Kidney glomerular epithelial cell (primary cell): ENCODE measurements at places on chromosomes 5 and 9.

- DNase-seq: no peak
Measured at GRCh38 chr5:141356950-141357349, 2.1 kb downstream of the PCDHGA4 start.

DNA sequence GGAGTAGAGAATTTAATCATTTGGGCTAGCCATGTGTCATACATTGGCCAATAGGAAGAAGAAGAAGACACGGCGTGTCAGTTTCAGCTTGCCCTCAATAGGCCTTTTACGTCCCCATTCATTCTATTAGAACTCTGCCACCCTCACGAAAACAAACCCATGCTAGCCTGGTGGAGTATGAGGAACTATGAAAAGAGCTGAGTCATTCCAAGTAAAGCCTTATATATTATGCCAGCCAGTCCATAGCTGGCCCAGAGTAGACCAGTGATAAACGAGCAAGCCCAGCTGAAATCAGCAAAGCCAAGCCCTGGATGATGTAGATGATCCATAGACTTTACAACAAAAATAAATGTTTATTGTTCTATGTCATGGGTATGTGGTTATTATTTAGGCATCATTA, 895.1 kb downstream of the TLE1 start:
- DNase-seq: no peak

DNA sequence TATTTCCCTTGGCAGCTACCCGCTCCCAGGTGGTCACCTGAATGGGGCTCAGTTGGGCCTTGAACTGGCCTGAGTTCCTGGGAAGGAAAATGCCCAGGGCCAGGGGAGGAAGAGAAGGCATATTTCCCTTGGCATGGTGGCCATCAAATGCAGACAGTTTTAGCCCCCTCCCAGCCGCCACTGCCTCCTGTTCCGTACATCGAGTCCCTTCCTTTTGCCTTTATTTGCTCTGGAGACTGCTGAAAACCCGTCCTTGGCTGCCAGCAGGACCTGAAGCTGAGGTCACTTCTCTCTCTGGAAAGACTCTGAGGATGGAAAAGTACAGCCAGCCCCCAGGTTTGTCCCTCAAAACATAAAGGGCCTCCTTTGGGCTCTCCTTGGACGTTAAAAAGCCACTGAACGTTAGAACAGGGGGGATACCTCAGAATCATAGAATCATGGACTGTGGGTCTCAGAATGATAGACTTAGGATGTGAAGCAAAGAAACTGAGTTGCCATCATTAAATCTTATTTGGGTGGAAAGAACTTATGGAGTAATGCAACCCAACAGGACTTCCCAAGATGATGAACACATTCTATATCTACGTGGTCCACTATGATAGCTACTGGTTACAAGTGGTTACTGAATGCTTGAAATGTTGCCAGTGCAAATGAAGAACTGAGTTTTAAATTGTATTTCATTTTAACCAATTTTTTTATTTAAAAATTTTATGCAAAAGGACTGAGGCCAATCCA, 7.1 kb downstream of the SPARC start:
- no peak for DNase-seq

DNA sequence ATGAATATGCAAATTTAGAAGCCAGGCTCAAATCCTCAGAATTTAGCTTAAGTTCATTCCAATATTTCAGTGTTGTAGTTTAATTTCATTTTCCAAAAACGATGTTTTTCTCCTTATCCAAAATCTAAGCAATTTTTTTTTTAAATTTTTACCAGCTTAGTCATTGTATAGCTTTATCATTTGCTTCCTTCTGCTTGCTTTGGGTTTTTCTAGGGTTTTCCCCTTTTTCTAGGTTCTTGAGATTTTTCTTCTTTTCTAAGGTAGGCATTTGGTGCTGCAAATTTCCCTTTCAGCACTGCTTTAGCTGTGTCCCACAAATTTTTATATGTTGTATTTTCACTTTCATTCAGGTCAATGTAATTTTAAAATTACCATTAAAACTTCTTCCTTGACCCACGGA, 34.4 kb upstream of the CCDC112 start:
- DNase-seq: no peak

DNA sequence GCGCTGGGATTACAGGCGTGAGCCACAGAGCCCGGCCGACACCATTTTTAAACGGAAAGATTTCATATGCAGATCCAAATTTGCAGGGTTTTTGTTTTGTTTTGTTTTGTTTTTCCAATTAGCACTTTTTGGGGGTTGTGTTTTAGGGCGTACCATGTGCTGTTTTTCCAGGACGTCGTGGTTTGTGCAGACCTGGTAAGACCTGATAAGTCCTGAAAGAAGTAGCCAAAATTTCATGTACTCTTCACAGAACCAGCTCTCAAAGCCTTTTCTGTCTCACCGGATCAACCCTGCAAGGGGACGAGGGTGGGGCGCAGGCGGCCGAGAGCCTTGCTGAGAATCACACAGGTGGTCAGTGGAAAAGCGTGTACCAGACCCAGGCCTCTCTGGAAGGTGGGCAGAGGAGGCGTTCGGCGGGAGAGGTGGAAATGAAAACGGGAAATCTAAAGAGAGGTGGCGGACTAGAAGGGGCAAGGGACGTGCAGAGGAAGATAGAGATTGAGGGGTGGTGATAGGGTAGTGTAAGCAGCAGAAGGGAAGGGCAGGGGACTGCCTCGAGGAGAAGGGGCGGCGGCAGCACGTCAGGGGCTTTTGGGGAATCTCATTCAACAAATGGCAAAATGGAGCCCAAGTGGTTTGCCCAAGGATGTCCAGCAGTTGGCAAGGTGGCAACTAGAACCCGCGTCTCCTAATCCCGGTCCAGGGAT, 1.1 kb upstream of the FAF2 start:
- no peak for DNase-seq

DNA sequence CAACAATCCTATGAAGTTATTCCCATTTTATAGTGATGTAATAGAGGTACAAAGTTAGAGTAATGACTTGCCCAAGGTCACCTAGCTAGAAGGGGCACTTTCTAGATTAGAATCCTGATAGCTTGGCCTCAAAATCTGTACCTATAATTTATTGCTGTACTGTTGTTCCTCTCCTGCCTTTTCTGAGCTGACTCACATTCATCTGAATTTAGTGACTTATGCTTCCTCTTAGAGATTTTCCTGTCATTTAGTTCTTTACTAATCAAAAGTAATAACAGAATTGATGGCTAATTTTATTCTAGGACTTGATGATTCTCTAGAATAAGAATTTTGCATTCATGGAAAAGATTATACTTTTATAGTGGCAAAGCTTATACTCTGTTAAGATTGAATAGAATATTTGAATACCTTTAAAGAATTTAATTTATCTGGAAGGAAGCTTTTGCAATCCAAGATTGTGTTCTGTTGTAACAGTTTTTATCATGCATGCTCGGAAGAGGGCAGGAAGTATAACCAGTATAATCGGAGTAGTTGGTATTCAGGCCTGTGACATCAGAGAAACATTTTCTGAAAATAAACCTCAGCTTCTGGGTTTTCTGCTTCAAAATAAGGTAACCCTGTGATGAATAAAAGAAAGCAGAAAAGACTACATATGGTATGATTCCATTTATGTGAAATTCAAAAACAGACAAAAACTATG, 21.3 kb downstream of the CYSTM1 start:
- no peak for DNase-seq

GRCh38 chr5:1012313-1012841, 3.8 kb downstream of the NKD2 start:
- no peak for DNase-seq

DNA sequence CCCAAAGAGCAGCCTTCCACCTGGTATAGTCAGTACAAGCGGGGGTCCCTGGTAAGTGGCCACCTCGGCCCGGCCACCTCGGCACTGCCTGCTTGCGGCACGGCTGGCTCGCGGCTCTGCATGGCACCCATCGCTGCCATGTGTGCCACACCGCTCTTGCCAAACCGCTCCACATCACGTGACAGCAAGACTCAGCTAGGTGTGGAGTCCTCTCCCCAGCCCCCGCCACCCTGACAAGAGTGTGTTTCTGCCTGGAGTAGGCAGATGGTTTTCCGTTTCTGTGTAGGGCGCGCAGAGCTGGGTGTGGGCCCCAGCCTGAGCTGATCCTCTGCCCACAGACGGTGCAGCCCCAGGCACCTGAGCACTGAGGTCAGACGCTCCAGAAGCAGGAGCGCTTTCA, 50.5 kb upstream of the FCN2 start:
- no peak for DNase-seq

DNA sequence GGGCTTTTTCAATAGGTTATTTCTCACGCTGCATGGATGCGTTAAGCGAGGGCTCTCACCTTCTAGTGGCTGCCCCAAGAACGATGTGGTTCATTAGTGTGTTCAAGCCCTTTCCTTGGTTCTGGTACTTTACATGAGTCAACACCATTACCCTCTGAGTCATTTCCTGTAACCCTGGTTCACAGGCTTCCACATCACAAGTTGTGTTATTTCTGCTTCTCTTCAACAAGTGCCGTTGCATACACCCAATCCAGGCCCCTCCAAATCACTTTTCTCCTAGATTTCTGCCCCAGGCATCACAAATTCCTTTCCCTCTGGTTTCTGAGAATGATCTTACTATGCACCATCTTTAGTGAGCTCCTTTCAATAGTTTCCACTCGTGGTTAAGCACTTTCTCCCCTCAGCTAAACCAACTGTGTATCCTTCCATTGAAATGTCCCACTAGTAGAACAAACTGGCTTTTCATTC, 69.5 kb upstream of the RAD23B start:
- peak; percentile 64 for DNase-seq

GRCh38 chr9:18979367-18979766, 53.6 kb downstream of the SAXO1 start:
- DNase-seq: no peak

DNA sequence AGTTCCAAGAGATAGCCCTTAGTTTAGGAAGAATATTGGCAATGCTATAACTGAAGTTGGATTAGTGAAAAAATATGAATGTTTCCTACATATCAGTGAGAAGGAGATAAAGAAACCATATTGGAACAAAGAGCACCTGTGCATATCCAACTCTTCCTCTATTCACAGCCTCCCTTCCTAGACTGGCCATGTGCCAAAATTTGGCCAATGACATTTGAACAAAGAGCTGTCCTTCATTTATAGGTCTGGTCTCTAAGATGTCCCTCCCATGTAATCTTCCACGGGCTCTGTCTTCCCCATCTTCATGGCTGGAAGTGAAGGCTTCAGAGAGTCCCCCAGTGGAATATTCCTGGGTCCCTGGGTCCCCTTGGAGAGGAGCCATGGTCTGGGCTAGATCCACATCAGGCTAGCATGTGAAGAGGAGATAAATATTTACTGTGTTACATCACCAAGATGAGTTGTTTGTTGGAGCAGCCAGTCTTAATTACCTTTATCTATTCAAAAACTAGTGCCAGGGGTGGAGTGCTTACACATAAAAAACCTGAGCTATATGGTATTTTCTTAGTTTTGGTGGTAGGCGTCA, 190.0 kb upstream of the S1PR3 start:
- no peak for DNase-seq

DNA sequence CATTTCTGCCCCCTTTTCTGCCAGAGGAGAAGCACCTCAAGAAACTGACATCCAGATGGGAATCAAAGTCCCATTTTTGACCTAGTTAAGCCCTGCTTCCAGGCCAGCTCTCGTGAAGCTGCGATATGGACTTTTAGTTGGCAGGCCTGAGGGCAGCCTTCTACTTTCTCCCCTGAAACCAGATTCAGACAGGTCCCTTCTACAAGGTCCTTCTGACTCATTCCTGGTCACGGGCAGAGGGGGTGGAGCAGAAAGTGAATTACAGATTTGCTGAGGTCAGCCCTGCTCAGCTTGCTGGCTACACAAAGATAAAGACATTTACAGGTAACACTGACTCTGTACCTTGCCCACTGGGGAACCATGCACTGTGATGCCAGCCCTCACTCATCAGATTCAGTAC, 52.8 kb upstream of the TUT7 start:
- DNase-seq: peak; percentile 34

DNA sequence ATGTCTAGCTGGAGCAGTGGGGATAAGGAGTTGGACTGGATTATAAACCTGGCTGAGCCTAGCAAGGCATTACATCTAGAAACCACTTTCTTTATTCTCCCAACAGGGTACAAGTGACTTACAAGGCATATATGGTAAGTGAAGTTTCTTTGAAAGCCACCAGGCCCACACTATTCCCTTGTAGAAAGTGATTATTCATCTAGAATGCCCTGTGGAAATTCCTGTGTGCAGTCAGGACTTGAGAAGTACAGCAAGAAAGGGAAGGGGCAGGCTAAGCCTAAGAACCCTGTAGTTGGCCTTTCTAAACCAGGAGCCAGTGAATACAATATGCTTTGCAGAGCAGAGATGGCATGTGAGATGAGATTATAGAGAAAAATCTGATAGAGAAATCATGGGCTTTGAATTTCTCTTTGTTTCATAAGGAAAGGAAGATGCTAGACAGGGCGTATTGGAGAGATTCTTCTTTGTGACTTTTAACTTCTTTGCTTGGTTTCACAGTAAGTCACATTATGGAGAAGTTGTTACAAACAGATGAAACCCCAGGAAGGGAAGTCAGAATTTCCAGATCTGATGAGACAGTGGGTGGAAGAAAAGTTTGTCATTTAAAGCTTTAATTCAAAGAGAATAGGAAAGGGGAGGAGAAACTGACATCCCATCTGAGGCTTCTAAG, 321.7 kb downstream of the NDUFS4 start:
- DNase-seq: no peak

- DNase-seq: no peak
Measured at GRCh38 chr9:1839909-1840308, 175.2 kb upstream of the SMARCA2 start.

DNA sequence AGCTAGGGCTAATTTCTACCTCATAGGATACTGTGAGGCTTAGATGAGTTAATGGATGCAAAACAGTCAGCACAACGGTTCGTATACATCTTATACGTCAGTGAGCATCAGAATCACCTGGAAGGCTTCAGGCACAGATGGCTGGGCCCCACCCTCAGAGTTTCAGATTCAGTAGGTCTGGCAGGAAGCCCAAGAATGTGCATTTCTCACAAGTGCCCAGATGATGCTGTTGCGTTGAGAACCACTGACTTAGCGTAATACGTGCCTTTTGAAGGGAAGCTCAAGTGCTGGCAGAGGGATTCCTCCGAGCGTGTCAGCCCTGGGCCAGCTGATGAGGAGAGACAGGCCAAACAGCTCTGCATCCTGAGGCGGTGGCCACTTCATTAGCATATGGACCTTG, 117.1 kb upstream of the WWC1 start:
- no peak for DNase-seq

- DNase-seq: no peak
Measured at GRCh38 chr9:133761641-133762248, 23.6 kb upstream of the SARDH start.

DNA sequence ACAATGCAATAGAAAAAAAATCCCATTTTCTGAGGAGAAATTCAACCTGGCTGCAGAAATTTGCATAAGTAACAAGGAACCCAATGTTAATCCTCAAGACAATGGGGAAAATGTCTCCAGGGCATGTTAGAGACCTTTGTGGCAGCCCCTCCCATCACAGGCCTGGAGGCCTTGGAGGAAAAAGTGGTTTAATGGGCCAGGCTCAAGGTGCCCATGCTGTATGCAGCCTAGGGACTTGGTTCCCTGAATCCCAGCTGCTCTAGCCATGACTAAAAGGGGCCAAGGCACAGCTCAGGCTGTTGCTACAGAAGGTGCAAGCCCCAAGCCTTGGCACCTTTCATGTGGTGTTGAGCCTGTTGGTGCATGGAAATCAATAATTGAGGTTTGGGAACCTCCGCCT, 66.5 kb downstream of the ALDH1A1 start:
- no peak for DNase-seq

GRCh38 chr9:128008171-128008570, 27.4 kb upstream of the EEIG1 start:
- DNase-seq: no peak
